Kidney (tissue), 22 donors: ENCODE measurements at places on chromosomes 5 and 9. TPM values are rescaled to one million over a fixed set of nuclear protein-coding genes. Genes with fewer than 3 reads are reported as not detected.

Gene CCDC187
- total RNA-seq: 2.3 TPM

Gene GDA
- 31.4 TPM for total RNA-seq

Gene ANKRD20A1
- total RNA-seq: 4.2 TPM

- H3K4me1 ChIP-seq: no peaks in the 10 kb centered on the region
- H3K4me3 ChIP-seq: no peak overlapping the region
- H3K27me3 ChIP-seq: no peaks in the 10 kb centered on the region
- no peak for DNase-seq
- no peak overlapping the region for H3K27ac ChIP-seq
These were observed 413.1 kb downstream of the KCTD16 start for GRCh38 chr5:144583541-144584449.

DNA sequence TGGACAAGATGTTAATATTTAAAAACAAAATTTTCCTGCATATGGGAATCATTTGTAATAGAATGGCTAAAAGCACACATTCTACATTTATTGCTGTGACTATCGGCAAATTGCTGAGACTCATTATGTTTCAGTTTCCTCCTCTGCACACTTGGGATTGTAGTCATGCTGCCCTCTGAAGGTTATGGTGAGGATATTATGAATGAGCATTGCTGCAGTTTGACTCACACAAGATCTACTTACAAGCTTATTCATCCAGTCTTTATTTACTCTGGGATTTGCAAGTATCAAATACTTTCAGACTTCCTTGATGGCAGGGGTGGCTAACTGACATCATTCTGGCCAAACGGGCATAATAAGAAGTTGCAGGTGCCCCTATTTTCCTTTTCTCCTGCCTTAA is 9.5 kb upstream of the NFIL3 start:
- H3K4me3 ChIP-seq: no peak overlapping the region
- no peaks in the 10 kb centered on the region for H3K27me3 ChIP-seq
- DNase-seq: no peak
- no peaks in the 10 kb centered on the region for H3K4me1 ChIP-seq
- H3K36me3 ChIP-seq: no peaks in the 10 kb centered on the region
- no peak overlapping the region for H3K27ac ChIP-seq

DNA sequence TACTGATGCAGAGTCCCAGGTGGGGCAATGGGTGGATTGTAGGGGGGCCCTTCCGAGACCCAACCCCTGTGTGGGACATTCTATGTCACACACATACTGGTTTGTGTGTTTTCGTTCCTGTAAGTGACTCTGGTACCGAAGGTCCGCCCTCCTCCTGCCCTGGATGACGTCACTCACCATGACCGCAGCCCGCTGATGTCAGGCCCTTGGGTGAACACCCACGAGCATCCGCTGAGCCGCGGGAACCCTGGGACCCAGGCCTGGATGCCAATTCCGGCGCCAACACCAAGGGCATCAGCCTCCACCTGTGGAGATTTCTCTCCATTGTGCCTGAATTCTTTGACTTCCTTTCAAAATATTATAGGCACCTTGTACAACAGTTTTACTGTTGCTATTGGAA is 184.3 kb downstream of the MTRR start:
- H3K4me1 ChIP-seq: no peaks in the 10 kb centered on the region
- no peak for DNase-seq
- H3K4me3 ChIP-seq: no peak overlapping the region
- H3K36me3 ChIP-seq: no peaks in the 10 kb centered on the region
- H3K27ac ChIP-seq: no peak overlapping the region
- no peaks in the 10 kb centered on the region for H3K27me3 ChIP-seq

- H3K27me3 ChIP-seq: no peaks in the 10 kb centered on the region
- no peak for DNase-seq
- no peak overlapping the region for H3K27ac ChIP-seq
- H3K4me1 ChIP-seq: no peaks in the 10 kb centered on the region
- H3K4me3 ChIP-seq: no peak overlapping the region
These were observed 10.7 kb downstream of the DIRAS2 start for GRCh38 chr9:90631964-90632363.

GRCh38 chr9:134531220-134531970 is 110.2 kb upstream of the COL5A1 start:
- no peak overlapping the region for H3K4me3 ChIP-seq
- no peak for DNase-seq
- H3K4me1 ChIP-seq: no peaks in the 10 kb centered on the region
- no peaks in the 10 kb centered on the region for H3K27me3 ChIP-seq

DNA sequence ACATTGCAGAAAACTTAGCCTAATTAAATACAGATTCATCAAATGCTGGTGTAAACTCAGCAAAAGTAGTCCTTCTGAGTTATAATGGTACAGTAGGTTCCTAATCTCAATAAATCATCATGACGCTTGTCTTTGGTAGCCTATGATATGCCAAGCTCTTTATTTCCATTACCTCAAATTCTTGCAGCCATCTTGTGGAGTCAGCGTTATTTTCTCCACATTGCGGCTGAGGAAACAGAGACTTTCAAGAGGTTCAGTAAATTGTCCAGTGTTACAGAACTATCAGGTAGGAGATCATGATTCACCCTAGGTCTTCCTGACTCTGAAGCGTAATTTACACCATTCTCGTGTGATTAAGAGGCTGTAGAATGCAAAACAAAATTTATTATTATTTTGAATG is 237.2 kb downstream of the PCSK5 start:
- no peaks in the 10 kb centered on the region for H3K27me3 ChIP-seq
- H3K27ac ChIP-seq: no peak overlapping the region
- no peak overlapping the region for H3K4me3 ChIP-seq
- DNase-seq: no peak

- DNase-seq: no peak
- H3K27me3 ChIP-seq: no peaks in the 10 kb centered on the region
- no peaks in the 10 kb centered on the region for H3K4me1 ChIP-seq
- no peak overlapping the region for H3K27ac ChIP-seq
These were observed 6.7 kb upstream of the CDH6 start for GRCh38 chr5:31186672-31187267.

DNA sequence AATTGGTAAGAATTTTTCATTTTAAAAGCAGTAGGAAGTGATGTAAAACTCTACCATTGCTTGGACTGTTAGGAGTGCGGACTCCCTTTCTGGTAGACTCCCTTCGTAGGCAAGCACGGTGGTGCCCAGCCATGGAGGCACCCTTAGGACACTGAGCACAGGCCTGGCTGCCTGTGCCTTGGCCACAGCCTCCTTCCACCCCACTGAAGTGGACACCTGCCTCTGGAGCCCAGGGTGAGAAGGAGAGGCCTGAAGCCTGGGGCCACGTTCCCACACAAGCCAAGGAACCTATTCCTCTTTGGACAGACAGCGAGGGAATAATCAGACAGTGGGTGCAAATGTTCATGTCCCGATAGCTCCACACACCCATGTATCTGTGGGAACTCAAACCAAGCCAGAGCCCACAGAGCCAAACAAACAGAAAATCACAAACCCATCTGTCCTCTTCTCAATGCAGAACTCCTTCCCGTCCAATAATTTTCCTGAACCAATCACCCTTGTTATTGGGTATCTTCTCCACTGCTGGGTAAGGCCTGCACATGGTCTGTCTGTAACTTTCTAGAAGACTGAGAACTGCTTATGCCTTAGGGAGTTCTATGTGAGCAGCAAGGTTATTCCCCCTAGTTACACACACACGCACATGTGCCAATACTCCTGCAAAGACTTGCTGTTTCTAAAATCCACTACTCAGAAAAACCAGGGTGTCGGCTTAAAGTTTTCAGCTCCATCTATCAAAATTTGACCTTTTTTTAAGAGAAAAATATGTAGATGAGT is 45.2 kb downstream of the UBE2QL1 start:
- H3K27me3 ChIP-seq: no peaks in the 10 kb centered on the region
- no peak for DNase-seq
- no peak overlapping the region for H3K4me3 ChIP-seq
- H3K27ac ChIP-seq: no peak overlapping the region

DNA sequence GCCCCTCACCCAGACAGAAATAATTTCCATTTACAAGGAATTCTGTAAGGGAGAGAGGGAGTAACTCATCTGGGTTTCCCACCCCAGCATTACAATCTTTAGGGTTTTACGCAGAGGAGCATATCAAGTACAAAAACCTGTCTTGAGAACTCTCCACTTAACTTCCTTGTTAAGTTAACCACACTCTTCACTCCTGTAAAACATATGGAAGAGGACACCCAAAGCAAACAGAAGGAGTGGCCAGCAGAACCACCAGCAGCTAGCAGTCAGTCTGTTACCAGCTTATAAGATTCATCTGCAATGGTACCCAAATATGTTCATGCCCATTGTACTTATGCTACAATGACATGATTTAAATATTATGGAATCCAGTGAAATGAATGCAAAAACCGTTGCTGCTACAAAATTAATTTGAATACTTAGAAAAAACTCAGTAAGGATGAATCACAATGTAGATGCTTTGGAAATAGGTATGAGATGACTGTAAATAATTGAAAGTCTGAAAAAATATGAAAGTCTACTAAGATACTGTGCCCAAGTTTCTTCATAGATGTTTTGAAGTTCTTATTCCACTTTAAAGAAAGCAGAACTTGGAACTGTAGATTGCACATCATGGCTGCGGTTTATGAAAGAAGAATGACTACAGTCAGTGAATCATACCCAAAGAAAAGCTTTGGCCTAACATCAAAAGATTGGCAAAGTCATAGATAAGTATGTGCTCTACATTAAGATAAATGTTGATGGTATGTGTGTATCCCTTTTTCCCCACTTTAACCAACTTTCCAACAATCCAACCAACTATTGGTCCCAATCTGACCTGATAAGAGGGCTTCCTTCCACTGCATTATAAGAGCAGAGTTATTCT is 233.6 kb downstream of the ACTL7B start:
- H3K36me3 ChIP-seq: no peaks in the 10 kb centered on the region
- no peak for DNase-seq
- no peak overlapping the region for H3K27ac ChIP-seq
- H3K27me3 ChIP-seq: no peaks in the 10 kb centered on the region
- H3K4me1 ChIP-seq: no peaks in the 10 kb centered on the region

DNA sequence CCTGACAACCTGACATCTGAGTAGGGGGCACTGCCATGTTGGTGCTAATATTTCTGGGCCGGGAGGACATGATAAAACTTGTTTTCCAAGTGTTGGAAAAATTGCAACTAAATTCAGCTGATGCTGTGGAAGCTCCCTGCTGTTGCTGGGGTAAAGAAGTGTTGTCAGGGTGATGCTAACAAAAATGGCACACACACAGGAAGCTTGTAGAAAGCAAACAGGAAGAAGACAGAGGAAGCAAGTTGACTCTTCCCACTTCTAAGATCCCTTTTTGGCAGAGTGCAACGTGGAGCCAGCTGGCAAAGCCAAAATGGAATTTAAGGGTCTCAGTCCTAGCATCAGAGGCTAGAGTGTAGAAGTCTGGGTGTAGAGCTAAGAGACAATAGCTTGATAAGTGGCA is 11.3 kb upstream of the RIOK2 start:
- H3K27ac ChIP-seq: no peak overlapping the region
- H3K27me3 ChIP-seq: no peaks in the 10 kb centered on the region
- H3K4me3 ChIP-seq: no peak overlapping the region
- H3K36me3 ChIP-seq: no peaks in the 10 kb centered on the region
- H3K4me1 ChIP-seq: no peaks in the 10 kb centered on the region

DNA sequence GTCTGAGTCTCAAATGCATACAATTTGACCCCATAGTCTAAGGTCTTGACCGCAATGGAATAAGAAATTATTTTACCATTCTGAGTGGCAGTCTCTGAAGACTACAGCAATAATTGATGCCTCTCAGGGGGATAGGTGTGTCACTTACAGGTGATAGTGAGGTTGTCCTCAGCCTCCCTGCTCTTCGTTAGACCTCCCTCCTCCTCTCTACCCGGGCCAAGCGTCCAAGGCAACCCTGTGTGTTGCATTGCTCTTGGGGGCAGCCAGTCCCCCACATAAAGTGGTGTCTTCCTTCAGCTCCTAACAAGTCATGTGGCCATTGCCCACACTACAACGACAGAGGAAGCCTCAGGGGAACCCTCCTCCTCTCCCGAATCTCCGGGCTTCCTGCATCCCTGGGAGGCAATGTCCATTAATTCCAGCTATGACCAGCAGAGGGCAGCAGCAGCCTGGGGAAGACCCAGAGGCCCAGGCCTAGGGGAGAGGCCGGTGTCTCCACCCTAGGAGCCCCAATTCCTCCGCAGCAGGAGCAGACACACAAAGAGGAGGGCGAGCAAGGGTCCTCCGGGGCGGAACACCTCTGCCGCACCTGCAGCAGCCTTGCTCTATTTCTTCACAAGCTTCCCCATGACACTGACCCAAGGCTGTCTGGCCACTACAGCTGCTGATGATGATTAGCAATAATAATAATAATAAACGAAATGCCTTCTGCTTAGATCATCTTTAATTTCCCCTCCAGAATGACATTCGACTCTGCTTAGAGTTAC is 134.8 kb downstream of the KCNIP1 start:
- H3K4me3 ChIP-seq: no peak overlapping the region
- no peaks in the 10 kb centered on the region for H3K36me3 ChIP-seq
- no peaks in the 10 kb centered on the region for H3K27me3 ChIP-seq
- peak; percentile 64 for DNase-seq
